ENCODE measurements at places on chromosomes 5 and 9. TPM values are rescaled to one million over a fixed set of nuclear protein-coding genes. Genes with fewer than 3 reads are reported as not detected.

Gene TPPP
- 0.73 TPM for total RNA-seq

Gene B4GALT1
- total RNA-seq = 44.1 TPM

GRCh38 chr9:25207402-25208195 is 470.6 kb downstream of the TUSC1 start:
- DNase-seq = no peak
- H3K27me3 ChIP-seq = no peaks in the 10 kb centered on the region
- H3K27ac ChIP-seq = no peak overlapping the region
- H3K36me3 ChIP-seq = no peaks in the 10 kb centered on the region

GRCh38 chr9:116868201-116868600 is 181.1 kb downstream of the TRIM32 start:
- H3K4me3 ChIP-seq = no peak overlapping the region
- DNase-seq = no peak
- no peaks in the 10 kb centered on the region for H3K4me1 ChIP-seq
- no peaks in the 10 kb centered on the region for H3K27me3 ChIP-seq

DNA sequence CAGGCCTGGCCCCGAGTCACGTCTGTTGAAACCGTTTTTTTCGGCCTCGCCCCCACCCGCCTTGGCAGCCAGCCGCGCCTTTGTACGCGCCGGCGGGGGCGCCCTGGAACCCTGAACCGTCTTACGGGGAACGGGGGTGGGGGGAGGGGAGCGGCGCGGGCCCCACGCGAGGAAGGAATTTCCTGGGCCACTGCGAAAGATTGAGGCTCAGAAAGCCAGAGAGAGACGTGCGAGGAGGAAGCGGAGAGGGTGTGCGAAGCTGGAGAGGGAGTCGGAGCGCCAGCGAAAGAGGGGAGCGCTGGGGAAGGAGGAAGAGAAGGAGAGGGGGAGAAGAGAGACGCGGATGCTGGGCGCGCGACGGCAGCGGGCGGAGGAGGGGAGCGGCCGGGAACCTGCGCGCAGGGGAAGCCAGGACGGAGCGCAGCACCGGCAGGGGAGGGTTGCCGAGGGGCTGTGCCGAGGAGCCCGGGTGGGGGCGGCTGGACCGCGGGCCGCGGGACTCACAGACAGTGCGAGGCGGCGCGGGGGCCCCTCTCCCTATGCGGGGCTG is 4.6 kb upstream of the PRDM12 start:
- H3K4me1 ChIP-seq = peaks cover 2% of the 10 kb centered on the region
- H3K27me3 ChIP-seq = peaks cover 84% of the 10 kb centered on the region
- no peak overlapping the region for H3K4me3 ChIP-seq
- H3K36me3 ChIP-seq = no peaks in the 10 kb centered on the region

DNA sequence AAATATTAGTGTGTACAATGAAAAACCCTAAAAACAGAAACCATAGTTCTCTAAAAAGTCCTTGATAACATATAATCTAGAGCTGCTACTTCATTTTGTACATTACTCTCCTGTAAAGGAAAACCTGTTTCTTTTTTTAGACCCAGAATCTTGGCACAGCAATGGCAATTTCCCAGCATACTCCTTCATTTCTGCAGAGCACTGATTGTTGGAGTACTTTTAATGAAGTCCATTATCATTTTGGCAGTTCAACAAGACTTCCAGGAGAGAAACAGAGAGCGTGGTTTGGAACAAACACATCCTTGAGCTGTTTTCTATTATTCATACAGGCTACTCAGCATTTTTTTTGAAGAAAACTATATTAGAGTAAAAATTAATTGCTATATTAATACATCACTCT is 22.7 kb upstream of the MROH2B start:
- H3K27me3 ChIP-seq = no peaks in the 10 kb centered on the region
- no peaks in the 10 kb centered on the region for H3K36me3 ChIP-seq
- DNase-seq = no peak
- no peak overlapping the region for H3K27ac ChIP-seq

DNA sequence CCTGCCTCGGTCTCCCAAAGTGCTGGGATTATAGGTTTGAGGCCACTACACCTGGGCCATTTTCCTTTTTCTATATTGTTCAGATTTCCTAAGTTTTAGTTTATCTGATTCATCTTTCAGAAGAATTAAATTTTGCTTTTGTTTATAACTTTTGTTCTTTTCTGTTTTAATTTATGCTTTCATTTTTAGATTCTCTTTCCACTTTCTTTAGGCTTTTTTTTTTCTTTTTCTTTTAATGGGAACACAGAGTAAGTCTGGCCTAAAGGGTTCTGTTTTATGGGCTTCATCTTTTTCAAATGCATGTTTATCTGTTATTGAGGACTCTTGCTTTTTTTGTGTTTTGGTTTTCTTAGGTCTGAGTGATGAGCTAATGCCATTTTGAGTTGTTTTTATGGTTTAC is 42.1 kb downstream of the SNX30 start:
- H3K36me3 ChIP-seq = no peaks in the 10 kb centered on the region
- no peak overlapping the region for H3K27ac ChIP-seq
- H3K4me3 ChIP-seq = no peak overlapping the region
- no peaks in the 10 kb centered on the region for H3K27me3 ChIP-seq

DNA sequence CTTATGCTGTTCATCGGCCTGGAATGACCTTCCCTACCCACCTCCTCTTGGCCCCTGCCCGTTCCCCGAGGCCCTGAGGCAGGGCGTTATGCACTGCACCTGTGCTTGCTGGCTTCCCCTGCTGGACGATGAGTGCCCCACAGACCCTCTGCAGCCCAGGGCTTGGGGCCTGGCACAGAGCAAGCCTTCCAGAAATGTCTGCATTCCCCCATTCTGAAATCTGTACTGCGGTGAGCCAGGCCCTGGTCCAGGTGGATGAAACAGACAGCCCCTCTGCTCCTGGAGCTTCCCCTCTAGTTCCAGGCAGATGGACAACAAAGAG is 35.0 kb downstream of the UNC5A start:
- DNase-seq = no peak
- H3K27ac ChIP-seq = no peak overlapping the region
- H3K4me1 ChIP-seq = no peaks in the 10 kb centered on the region
- H3K36me3 ChIP-seq = no peaks in the 10 kb centered on the region

GRCh38 chr5:117255211-117256027 is 680.8 kb upstream of the SEMA6A start:
- no peak for DNase-seq
- H3K36me3 ChIP-seq = no peaks in the 10 kb centered on the region
- no peaks in the 10 kb centered on the region for H3K4me1 ChIP-seq
- no peak overlapping the region for H3K4me3 ChIP-seq
- no peaks in the 10 kb centered on the region for H3K27me3 ChIP-seq
- H3K27ac ChIP-seq = no peak overlapping the region
